Activated CD4-positive, alpha-beta T cell treated with anti-CD3 and anti-CD28 coated beads, Interleukin-2, amount 50 U/mL, for 24 hours (primary cell): ENCODE measurements at places on chromosomes 13 and 19.

GRCh38 chr13:112113348-112113747 is 46.4 kb downstream of the SOX1 start:
- DNase-seq: no peak

GRCh38 chr13:113216254-113217048 is 7.0 kb downstream of the CUL4A start:
- DNase-seq: no peak

DNA sequence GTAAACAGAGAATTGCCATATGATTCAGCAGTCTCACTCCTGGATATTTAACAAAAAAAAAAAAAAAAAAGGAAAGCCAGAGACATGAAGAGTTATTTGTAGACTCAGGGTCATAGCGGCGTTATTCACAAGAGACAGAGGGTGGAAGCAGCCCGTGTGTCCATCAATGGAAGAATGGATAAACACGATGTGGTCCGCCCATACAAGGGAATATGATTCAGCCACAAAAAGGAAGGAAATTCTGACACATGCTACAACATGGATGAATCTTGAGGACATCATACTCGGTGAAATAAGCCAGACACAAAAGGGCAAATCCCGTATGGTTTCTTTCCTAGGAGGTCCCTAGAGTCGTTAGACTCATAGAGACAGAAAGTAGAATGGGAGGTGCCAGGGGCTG is 14.8 kb downstream of the ACSBG2 start:
- DNase-seq: no peak

GRCh38 chr13:35164324-35164932 is 222.4 kb downstream of the NBEA start:
- DNase-seq: no peak

GRCh38 chr13:55661505-55661904 is 1479.2 kb upstream of the PRR20A start:
- no peak for DNase-seq

DNA sequence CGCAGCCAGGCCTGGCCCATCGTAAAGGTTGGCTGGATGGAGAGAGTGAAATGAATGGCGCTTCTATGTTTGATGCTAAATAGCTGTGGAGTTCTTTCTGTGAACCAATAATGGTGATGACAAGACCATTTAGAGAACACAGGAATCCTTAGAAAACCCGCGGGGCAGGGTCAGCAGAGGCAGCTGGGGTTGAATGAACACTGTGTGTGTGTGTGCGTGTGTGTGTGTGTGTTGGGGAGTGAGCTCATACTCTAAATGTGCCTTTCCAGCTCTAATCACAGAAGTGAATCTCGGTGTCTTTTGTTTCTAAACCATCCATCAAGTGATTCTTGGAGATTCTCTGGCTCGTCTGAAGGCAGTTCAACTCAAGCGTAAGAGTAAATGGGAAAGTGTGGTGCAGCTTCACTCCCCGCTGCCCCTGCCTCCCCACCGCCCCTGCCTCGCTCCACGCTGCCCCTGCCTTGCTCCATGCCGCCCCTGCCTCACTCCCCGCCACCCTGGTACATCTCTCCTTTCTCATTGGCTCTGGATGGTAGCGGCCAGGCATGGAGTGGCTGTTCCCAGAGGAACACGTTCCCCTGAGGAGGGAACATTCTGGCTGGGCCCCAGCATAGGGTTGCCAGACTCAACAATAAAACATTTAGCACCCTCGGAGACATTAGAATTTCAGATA is 21.2 kb downstream of the TMPRSS9 start:
- DNase-seq: no peak

DNA sequence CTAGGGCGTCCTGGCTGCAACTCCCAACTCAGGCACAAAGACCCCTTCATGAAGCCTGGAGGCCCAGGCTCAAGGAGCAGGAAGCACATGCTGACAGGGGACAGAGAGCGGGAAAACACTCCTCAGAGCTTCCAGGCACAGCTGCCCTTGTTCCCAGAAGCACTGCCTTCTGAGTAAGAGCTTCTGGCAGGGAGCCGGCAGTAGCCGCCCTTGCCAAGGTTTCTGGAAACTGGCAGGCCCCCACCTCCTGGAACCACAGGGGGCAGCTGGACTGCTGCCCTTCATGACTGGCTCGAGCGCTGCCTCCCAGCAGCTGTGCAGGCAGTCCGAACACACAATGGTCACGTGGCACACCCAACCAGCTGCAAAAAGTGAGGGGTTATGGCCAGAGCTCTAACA is 33.6 kb upstream of the EPHX3 start:
- no peak for DNase-seq

DNA sequence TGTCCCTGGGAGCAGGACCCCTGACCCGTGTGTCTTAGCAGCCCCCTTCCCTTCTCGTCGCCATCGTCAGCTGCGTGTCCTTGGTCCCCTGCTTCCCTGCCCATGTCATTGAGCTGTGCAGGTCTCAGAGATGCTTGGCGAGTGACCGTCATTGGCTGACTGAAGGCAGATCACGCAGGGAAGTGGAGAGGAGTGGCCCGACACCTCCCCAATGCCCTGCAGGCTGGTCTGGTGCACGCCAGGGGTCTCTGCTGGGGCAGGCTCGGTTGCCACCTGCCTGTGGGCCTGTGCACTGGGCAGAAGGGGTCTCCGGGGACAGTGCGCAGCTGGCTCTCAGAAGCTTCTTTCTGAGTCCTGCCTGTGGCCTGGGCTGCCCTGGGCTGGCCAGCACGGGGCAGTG is 6.2 kb downstream of the GNA11 start:
- DNase-seq: no peak

DNA sequence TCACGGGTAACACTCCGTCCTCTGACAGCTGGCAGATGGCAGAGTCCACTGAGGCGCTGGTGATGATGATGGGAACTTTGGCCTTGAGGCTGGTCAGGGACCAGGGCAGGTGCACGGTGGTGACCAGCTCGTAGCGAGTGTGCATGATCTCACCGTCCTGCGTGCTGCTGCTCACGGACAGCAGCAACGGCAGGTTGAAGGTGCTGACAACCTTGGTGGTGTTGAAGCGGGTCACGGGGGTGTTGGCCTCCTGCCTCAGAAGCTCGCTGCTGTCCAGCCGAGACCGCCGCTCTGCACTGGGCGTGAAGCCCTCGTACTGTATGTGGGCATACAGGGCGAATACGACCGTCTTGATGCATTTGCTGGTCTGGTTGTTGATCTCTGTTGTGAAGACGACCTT is 11.6 kb downstream of the ARRDC5 start:
- no peak for DNase-seq

DNA sequence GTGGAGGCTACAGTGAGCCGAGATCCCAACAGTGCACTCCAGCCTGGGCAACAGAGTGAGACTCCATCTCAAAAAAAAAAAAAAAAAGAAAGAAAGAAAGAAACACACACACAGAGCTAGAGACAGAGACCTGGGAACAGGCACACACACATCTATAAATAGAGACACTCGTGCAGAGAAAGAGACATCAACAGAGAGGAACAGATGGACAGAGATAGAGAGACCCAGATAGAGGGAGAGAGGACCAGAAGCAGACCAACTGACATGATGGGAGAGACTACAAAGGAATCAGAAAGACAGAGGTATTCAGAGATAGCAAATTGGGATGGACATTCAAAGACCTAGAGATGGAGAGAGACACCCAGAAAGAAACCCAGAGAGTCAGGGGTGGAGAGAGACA is 2.1 kb upstream of the CA11 start:
- DNase-seq: no peak

DNA sequence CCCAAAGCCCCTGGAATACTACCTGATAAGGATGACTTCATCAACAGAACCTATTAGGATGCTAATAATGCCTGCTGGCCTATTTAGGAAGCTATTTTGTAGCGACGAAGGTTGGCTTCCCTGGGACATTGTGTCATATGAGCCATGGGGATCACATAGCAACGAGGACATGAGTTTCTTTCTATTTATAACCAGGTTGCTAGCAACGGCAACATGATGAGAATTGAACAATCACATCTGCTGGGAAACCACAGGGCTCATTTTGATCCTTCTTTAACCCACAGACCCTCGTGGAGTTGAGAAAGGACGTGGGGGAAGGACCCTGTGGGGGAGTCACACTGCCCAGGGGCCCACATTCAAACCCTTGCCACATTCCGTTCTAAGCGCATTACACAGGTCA is 172.2 kb downstream of the COL4A1 start:
- DNase-seq: no peak

- no peak for DNase-seq
Observed at GRCh38 chr19:38162632-38163031, 61.4 kb downstream of the DPF1 start.

DNA sequence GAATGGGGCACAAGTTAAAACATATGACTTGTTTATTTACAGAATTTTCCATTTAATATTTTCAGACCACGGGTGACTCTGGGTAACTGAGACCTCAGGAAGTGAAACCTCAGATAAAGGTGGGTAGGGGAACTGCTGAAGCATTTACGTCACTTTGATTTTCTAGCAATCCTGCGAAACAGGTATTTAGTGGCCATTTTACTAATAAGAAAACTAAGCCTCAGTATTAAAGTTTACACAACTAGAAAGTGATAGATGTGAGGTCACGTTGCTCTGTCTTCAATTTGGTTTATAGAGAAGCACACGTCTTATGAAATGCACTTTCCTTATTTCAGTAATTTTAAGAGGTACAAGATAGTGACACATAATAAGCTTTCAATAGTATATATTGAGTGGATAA is 402.8 kb downstream of the FGF9 start:
- no peak for DNase-seq

GRCh38 chr19:43462785-43463380 is 2.5 kb downstream of the LYPD3 start:
- no peak for DNase-seq

- DNase-seq: no peak
Observed at GRCh38 chr19:48982280-48982679, 10.8 kb downstream of the GYS1 start.

GRCh38 chr19:29610574-29611271 is 4.6 kb downstream of the POP4 start:
- DNase-seq: peak; percentile 84

DNA sequence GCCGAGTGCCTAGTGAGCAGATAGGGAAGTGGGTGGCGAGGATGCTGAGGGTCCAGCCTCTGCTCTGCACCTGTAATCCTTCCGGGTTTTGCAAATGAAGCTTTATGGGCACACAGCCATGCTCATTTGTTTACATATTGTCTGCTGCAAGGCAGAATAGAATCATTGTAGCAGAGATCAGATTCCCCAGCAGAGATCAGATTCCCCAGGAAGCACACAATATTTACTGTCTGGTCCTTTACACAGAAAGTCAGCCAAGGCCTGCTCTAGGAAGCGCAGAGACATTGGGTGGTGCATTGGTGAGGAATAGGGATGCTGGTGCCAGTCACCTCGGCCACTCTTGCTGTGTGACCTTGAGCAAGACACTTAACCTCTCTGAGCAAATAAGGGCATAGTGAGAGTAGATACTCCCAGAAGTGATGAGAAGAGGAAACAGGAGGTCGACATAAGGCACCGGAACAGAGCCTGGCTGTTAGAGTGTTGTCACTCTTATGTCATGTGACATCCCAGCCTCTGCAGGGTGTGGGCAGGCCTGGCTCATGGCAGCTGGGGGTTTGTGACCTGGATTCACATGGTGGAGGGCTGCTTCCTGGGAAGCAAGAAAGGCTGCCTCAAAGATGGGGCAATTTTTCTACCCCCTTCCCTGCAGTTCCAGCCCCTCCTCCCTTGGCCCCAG is 25.6 kb downstream of the CARM1 start:
- DNase-seq: no peak

GRCh38 chr19:7769171-7769570 is 6.1 kb downstream of the CLEC4M start:
- no peak for DNase-seq

DNA sequence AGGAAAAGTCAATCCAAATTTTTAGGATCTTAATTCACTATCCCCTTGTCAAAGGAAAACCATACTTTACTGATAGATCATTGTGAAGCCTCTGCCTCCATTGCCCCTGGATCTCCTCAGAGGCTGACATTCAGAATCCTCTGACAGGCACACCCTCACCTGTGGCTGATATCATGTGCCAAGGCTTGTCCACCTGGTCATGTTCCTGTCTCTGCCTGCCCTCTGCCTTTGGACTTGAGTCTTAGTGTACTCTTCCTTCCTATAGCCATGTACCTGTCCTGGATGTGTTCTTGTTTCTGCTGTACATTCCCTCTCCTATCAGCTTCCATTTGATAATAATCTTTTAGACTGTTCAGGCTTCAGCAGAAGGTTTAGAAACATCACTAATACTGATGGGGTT is 179.4 kb downstream of the TNFSF13B start:
- DNase-seq: no peak

GRCh38 chr19:44756089-44756562 is 7.6 kb downstream of the BCL3 start:
- no peak for DNase-seq

DNA sequence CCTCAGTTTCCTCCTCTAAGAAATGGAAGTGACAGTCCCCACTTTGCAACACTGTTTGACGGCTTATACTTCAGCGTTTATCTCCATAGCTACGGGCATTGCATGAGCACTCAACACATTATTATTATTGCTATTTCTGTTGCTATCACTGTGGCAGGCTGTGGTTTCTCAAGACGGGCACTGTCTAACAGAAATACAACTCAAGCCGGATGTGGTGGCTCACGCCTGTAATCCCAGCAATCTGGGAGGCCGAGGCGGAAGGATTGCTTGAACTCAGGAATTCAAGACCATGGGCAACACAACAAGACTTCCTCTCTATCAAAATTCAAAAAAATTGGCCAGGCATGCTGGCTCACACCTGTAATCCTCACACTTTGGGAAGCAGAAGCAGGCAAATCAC is 4.9 kb upstream of the ZSWIM4 start:
- DNase-seq: no peak

DNA sequence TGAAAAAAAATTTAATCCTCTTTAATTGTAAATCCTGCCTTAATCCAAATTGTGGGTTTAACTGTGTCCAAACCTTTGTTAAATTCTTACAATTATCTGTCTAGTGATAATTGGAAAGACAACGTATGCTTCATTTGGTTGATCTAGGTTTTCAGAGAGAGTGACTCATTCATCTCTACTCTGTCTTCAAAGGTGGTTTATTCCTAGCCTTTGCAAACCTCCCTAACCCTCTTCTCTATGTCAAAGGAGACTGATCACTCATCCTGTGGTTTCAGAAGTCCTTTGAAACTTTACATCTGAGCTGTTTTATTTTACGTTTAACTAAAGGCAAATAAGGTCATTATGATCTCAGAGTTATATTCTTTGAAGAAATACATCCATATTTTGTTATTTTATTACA is 8.8 kb upstream of the OXGR1 start:
- no peak for DNase-seq

- no peak for DNase-seq
Observed at GRCh38 chr13:21528616-21529015, 69.5 kb upstream of the ZDHHC20 start.

DNA sequence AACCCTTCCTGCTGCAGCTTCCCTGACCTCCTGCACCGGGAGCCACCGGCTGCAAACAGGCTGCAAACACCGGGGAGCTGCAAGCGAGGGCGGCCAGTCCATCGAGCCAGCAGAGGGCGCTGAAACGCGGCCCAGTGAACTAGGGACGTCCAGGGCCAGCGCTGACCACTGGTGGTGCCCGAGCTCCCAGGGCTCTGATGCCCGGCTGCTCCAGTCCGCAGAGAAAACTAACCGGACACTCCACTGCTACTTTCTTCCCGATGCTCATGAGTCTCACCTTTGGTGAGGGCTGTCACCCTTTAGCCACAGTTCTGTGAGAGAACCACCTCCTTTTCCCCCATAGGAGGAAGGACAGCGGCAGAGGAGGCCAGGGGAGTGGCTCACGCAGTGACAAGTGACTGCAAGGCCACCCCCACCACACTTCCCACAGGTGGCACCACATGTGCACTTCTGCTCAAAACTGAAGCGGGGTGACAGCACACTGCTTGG is 82.8 kb upstream of the MTIF3 start:
- DNase-seq: peak; percentile 6
